WTC11 (cell line): ENCODE measurements at places on chromosomes 12 and 14. TPM values are rescaled to one million over a fixed set of nuclear protein-coding genes. Genes with fewer than 3 reads are reported as not detected.

DNA sequence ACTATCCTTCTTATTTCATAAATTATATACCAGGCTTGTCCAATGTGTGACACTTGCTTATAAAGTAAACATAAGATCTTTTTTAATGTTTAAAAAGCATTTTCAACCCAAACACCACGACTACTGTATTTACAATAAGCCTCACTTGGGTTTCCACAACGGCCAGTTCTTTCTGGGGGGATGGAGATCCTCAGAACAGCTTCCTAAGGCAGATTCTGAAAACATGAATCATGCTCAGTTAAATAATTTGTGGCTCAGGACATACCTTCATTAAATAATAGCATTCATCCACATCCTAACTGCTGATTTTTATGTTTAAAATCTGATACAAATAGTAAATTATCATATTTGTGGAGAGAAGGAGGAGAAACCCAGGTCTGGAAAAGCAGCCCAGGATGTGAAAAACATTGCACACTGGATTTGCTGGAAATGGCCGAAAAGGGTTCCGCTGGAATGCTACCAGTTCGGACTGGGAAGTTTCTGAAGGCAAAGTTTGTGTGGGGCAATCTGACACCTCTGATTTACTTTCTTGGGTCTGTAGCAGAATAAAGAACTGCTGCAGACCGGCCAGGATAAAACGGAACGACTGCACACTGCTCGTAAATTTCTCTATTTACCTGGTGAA, 597 bp downstream of the GLT8D2 start:
- peaks cover 13% of the 10 kb centered on the region for H3K4me1 ChIP-seq
- H3K27ac ChIP-seq: peak overlapping the region; percentile 80
- DNase-seq: no peak
- no peaks in the 10 kb centered on the region for H3K36me3 ChIP-seq
- H3K27me3 ChIP-seq: peaks cover 17% of the 10 kb centered on the region

DNA sequence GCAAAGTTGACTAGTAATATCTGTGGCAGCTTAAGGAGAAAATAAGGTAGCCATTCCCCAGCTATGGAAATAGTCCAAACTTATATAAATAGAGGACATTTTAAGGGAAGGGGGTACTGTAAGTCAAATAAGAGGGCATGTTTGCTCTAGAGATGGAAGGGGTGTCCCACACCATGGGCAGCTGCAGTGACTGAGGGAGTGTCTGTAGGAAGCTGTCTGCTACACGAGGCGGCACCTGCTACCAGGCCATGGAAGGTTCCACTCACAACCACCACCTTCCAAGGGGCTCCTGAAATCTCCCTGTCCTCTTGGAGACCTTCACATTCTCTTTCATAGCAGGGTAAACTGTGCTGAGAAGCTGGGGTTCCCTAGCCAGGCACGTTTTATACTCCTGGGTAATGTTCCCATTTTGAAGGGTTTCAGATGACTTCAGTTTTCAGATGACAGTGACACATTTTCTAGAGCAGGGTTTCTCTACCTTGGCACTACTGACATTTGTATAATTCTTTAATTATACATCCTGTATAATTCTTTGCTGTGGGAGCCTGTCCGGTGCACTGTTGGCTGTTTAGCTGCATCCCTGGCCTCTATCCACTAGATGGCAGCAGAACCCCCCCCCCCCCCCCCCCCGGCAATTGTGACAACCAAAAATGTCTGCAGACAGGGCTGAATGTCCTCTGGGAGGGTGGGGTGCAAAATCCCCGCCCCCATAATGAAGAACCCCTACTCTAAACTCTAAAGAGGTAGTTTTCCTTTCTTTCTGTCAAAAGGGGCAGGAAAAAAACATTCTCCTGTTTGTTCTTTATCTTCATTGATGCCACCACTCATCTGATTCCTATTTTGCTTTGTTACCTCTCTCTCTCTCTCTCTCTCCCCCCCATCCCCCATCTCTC, 11.6 kb upstream of the SMCO2 start:
- H3K4me3 ChIP-seq: no peak overlapping the region
- H3K4me1 ChIP-seq: peaks cover 22% of the 10 kb centered on the region
- peaks cover 24% of the 10 kb centered on the region for H3K36me3 ChIP-seq
- H3K27ac ChIP-seq: no peak overlapping the region

DNA sequence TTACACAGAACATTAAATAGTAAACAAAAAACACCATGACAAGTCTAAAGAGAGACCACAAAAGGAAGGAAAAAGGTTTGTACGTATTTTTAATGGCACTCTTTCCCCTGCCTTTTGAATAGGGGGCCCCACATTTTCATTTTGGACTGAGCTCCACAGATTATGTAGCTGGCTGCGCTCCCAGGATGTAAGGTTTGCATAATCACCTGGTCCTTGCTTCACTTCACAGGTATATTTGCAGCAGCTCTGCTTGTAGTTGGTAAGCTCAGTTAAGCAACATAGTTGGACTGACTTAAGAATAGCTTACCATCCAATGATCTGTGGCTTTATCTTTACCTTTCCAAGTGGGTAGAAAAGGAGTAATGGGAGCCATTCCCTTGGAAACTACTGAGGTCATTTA, 454.7 kb downstream of the APAF1 start:
- H3K36me3 ChIP-seq: no peaks in the 10 kb centered on the region
- peaks cover 7% of the 10 kb centered on the region for H3K4me1 ChIP-seq
- no peaks in the 10 kb centered on the region for H3K27me3 ChIP-seq
- no peak overlapping the region for H3K27ac ChIP-seq
- H3K4me3 ChIP-seq: no peak overlapping the region
- DNase-seq: no peak

- no peak overlapping the region for H3K4me3 ChIP-seq
- no peaks in the 10 kb centered on the region for H3K27me3 ChIP-seq
- no peak for DNase-seq
- H3K36me3 ChIP-seq: peaks cover 4% of the 10 kb centered on the region; the same call in 1 of the 2 replicates
- no peak overlapping the region for H3K27ac ChIP-seq
These were observed 29.5 kb upstream of the MED13L start for GRCh38 chr12:116306968-116307367.

Gene BCL11B
- 6.7 to 9.1 TPM (median 7.2 TPM) in 3 replicates for total RNA-seq

DNA sequence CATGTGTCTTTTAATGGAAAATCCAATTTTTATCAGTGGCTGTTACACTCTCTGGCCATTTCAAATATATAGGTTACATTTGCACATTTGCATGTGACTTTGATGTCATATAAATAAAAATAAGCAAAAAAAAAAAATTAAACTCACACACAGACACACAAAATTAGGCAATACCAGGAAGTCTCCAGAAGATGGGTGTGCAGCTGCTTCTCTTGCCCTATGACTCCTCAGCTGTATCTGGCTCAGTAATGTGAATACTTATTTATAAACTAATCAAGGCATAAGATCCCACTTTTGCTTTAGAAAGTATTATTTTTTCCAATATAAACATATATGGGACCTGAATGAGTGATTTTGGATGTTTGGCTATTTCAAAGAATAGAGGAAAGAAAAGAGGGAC, 461.1 kb downstream of the LRIG3 start:
- H3K4me1 ChIP-seq: peaks cover 4% of the 10 kb centered on the region; the same call in 1 of the 2 replicates
- no peaks in the 10 kb centered on the region for H3K27me3 ChIP-seq
- no peak overlapping the region for H3K4me3 ChIP-seq
- no peak for DNase-seq
- H3K36me3 ChIP-seq: no peaks in the 10 kb centered on the region

DNA sequence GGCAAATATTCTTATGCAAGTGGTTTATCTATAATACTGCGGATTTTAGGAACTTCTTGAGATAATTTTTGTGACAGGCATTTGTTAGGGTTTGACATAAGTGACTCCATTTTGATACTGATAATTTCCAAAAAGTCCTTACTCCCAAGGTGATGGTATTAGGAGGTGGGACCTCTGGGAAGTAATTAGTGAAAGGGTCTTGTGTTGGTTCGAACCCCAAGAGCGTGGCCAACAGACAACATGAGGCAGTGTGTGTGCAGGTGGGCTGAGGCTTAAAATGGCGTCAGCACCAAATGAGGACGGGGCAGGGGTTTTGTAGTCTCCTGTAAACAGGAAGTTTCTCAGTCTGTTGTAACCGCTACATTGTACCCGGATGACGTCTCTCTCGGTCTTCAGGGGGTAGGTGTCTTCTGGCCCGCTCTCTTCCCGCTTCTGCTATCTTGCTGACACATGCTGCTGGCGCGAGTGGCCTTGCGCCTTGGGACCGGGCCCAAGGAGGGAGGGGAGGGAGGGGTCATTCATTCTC, 1.7 kb upstream of the C12orf43 start:
- DNase-seq: no peak
- peaks cover 3% of the 10 kb centered on the region; the same call in 1 of the 2 replicates for H3K36me3 ChIP-seq
- peaks cover 10% of the 10 kb centered on the region for H3K4me1 ChIP-seq
- H3K4me3 ChIP-seq: no peak overlapping the region

DNA sequence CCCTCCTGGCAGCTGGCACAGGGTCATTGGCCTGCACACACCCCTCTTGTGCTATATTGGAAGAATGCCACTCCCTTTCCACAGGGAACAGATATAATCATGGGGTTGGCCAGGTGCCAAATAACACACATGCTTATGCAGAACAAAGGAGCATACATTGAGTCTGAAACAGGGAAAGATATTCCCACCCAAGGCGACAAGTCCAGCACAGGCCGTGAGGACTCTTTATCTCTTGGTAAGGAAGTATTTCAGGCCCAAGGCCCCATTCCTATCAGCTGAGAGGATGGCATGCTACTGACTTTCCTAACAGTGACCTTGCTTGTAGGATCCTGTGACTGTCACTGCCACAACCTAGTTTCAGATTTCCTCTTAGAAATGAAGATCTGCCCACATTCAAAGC, 59.0 kb upstream of the STXBP6 start:
- no peaks in the 10 kb centered on the region for H3K4me1 ChIP-seq
- H3K27me3 ChIP-seq: no peaks in the 10 kb centered on the region
- no peak for DNase-seq
- H3K36me3 ChIP-seq: no peaks in the 10 kb centered on the region
- H3K4me3 ChIP-seq: no peak overlapping the region

Gene EML1
- 10.9 to 16.1 TPM (median 11.4 TPM) in 3 replicates for total RNA-seq

DNA sequence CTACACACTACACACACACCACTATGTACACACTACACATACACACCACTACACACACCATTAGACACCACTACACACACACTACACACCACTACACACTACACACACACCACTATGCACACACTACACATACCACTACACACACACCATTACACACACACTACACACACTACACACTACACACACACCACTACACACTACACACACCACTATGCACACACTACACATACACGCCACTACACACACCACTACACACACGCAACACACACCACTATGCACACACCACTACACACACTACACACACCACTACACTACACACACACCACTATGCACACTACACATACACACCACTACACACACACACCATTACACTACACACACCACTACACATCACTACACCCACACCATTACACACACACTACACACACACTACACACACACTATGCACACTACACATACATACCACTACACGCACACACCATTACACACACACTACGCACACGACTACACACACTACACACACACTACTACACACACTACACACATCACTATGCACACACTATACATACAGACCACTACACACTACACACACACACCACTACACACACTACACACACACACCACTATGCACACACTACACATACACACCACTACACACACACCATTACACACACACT, 13.6 kb downstream of the NOC4L start:
- no peak for DNase-seq
- H3K4me3 ChIP-seq: no peak overlapping the region
- peaks cover 2% of the 10 kb centered on the region; the same call in 1 of the 2 replicates for H3K27me3 ChIP-seq
- H3K4me1 ChIP-seq: no peaks in the 10 kb centered on the region
- H3K36me3 ChIP-seq: no peaks in the 10 kb centered on the region
- H3K27ac ChIP-seq: no peak overlapping the region

GRCh38 chr12:116226026-116226425, 51.5 kb downstream of the MED13L start:
- H3K4me1 ChIP-seq: no peaks in the 10 kb centered on the region
- no peak for DNase-seq
- no peaks in the 10 kb centered on the region for H3K36me3 ChIP-seq
- no peak overlapping the region for H3K27ac ChIP-seq
- H3K4me3 ChIP-seq: no peak overlapping the region
- H3K27me3 ChIP-seq: no peaks in the 10 kb centered on the region

Gene IL22
- not detected in 3 replicates for total RNA-seq

DNA sequence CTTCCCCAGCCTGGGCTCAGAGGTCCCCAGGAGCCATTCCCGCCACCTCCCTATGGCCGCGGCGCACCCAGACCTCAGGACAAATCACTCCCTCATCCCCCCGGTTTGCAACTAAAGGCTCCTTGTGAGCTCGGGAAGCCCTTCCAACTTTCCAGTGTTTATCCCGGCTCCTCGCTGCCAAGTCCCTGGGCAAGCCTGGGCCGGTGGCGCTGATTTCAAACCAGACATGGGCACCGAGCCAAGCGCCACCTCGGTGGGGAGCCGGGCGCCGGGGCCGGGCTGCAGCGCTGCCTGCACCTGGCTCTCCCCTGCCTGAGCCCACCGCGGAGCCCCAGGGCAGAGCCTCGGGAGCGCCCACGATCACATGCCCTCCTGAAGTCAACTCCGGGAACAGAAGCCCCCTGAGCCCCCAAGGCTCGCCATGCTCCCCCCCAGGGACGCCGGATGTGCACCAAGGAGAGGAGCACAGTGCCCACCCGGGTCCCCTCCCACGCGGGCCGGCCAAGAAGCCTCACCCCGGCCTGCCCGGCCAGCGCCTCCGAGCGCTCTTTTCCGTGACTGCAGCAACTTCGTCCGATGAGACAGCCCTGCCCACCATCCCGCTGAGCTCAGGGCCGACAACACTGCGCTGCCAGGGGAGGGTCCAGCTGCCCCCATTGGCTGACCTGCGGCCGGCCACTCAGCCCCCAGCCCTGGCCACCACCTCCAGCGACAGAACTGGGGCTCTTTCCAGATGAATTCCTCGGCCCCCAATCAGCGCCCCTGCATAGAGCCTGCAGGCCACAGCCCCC, 50.0 kb downstream of the NCOR2 start:
- H3K4me1 ChIP-seq: peaks cover 52% of the 10 kb centered on the region
- DNase-seq: no peak
- peaks cover 7% of the 10 kb centered on the region for H3K36me3 ChIP-seq
- H3K27me3 ChIP-seq: no peaks in the 10 kb centered on the region

Gene PRIMA1
- total RNA-seq: 3.9 to 4.9 TPM (median 4.1 TPM) in 3 replicates

Gene ANAPC7
- total RNA-seq: 82.8 to 93.4 TPM (median 87.0 TPM) in 3 replicates

- no peaks in the 10 kb centered on the region for H3K4me1 ChIP-seq
These were observed 31.0 kb downstream of the JAG2 start for GRCh38 chr14:105137481-105138020.

Gene AHNAK2
- total RNA-seq: 3.3 to 3.5 TPM (median 3.4 TPM) in 3 replicates

DNA sequence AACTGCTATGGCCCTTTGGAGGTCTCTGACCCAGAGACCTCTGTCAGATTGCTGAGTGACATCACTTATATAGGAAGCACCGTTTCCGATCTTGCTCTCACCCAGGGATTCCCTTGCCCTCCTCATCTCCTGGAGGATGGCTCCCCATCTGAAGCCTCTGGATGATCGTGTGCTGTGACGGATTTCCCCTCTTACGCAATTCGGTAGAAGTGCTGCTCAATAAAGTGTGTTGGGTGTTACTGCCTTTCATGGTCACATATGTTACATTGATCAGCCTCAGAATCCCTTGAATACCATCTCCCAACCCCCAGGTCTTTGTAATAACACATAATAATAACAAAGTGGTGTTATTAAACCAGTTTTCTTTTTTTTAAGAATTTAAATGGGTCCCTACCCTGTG, 107.3 kb upstream of the CLEC14A start:
- no peak overlapping the region for H3K4me3 ChIP-seq
- H3K4me1 ChIP-seq: 0 out of 2 replicates have a peak, but pooled peaks cover 2% of the 10 kb centered on the region
- H3K36me3 ChIP-seq: no peaks in the 10 kb centered on the region
- peaks cover 76% of the 10 kb centered on the region for H3K27me3 ChIP-seq
- H3K27ac ChIP-seq: no peak overlapping the region

Gene MGST1
- 285 to 344 TPM (median 324 TPM) in 3 replicates for total RNA-seq

Gene CLEC4D
- total RNA-seq: 0.09 to 0.16 TPM in 2 of 3 replicates, not detected in the other

GRCh38 chr14:73945159-73945670, 4.7 kb downstream of the FAM161B start:
- no peaks in the 10 kb centered on the region for H3K36me3 ChIP-seq
- no peak for DNase-seq
- H3K4me1 ChIP-seq: no peaks in the 10 kb centered on the region

Gene ESPL1
- 41.5 to 61.4 TPM (median 48.5 TPM) in 3 replicates for total RNA-seq
